ENCODE measurements at places on chromosomes 6 and 20. TPM values are rescaled to one million over a fixed set of nuclear protein-coding genes. Genes with fewer than 3 reads are reported as not detected.
A peak's percentile ranks its signal among the peaks of the same experiment; 100 is the strongest.

DNA sequence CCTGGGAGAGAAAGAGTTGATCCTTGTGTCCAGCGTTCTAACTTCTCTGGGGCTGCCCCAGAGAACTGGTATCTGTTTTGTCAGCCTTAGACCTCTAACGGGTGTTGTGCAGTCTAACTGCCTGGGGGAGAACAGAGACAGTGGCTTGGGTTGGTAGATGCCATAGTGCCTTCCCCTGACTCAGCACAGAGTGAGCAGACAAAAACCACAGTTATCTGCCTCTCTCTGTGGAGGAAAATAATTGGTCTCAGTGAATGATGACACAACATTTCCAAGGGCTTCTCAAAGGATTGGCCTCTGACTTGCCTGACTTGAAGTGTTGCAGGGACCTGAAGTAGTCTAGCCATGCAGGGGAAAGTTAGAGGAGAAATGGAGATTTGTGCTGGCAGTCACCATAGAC, 226.2 kb upstream of the MAN1A1 start:
- no peak for DNase-seq
- no peaks in the 10 kb centered on the region for H3K36me3 ChIP-seq
- H3K27ac ChIP-seq, result no peak overlapping the region
- no peak overlapping the region for H3K4me3 ChIP-seq
- no peaks in the 10 kb centered on the region for H3K4me1 ChIP-seq
- no peaks in the 10 kb centered on the region for H3K27me3 ChIP-seq

- peaks cover 57% of the 10 kb centered on the region for H3K4me1 ChIP-seq
- no peak for DNase-seq
- H3K4me3 ChIP-seq, result no peak overlapping the region
- no peaks in the 10 kb centered on the region for H3K27me3 ChIP-seq
These were observed 73.2 kb downstream of the ARID1B start for GRCh38 chr6:156850353-156850752.

DNA sequence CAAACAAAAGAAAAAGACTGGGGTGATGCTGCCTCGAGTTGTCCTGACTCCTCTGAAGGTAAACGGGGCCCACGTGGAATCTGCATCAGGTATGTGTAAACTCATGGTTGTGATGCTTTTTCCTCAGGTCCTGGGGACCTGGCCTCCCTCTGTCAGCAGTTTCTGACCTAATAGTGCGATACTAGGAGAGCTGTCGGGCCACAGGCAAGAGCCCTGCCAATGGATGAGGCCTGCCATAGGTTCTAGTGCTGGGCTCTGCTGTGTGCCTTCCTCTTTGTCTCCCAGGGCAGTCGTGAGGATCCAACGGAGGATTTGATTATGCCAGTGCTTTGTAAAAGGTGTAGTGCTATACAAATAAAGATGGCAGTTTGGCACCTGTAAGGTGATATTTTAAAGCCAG, 71.2 kb downstream of the ASXL1 start:
- H3K36me3 ChIP-seq, result peaks cover 54% of the 10 kb centered on the region
- H3K4me3 ChIP-seq, result no peak overlapping the region
- H3K27me3 ChIP-seq, result no peaks in the 10 kb centered on the region
- no peak for DNase-seq
- H3K27ac ChIP-seq, result no peak overlapping the region
- no peaks in the 10 kb centered on the region for H3K4me1 ChIP-seq

GRCh38 chr6:168385858-168386735, 54.9 kb upstream of the SMOC2 start:
- no peak overlapping the region for H3K4me3 ChIP-seq
- H3K27me3 ChIP-seq, result no peaks in the 10 kb centered on the region
- no peaks in the 10 kb centered on the region for H3K4me1 ChIP-seq
- no peak overlapping the region for H3K27ac ChIP-seq
- H3K36me3 ChIP-seq, result no peaks in the 10 kb centered on the region

Gene BANF2
- total RNA-seq, result not detected

- no peak overlapping the region for H3K27ac ChIP-seq
- no peaks in the 10 kb centered on the region for H3K27me3 ChIP-seq
- no peaks in the 10 kb centered on the region for H3K36me3 ChIP-seq
- no peaks in the 10 kb centered on the region for H3K4me1 ChIP-seq
- H3K4me3 ChIP-seq, result no peak overlapping the region
These were observed 11.5 kb downstream of the BPI start for GRCh38 chr20:38315290-38315966.

Gene GABRR1
- not detected for total RNA-seq

DNA sequence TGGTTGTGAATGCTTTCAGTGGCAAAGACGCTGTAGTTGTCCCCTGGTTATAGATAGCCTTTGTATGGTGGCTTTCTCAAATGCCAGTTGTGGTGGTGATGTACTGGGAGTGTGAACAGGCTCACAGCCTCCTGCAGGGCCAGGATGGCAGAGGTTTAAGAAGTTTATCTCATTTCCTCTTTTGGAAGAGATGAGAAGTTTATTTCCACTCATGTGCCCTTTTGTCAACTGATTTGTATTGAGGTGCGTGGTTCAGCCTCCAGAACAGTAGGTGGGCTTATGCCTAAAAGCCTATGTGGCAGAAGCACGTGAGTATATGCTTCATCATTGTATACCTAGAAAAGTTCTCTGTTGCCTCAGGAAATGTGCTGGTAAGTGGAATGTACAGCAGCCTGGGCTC, 13.7 kb upstream of the ZFP57 start:
- no peaks in the 10 kb centered on the region for H3K36me3 ChIP-seq
- no peaks in the 10 kb centered on the region for H3K4me1 ChIP-seq
- no peak for DNase-seq
- H3K4me3 ChIP-seq, result no peak overlapping the region

DNA sequence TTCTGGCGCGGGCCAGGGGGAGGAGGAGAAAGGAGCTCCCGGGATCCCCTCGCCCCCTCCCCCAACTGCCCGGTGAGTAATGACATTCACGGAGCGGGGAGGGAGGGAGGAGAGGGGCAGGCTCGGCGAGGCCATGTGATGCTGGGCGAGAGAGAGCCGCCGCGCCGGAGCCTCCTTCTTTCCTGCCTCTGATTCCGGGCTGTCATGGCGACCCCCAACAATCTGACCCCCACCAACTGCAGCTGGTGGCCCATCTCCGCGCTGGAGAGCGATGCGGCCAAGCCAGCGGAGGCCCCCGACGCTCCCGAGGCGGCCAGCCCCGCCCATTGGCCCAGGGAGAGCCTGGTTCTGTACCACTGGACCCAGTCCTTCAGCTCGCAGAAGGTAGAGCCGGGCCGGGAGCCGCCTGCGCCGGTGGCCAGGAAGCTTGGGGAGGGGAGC, at the start of gene GDAP1L1:
GDAP1L1 (plus strand) TSS at position 178 of the 441 bp plus-strand sequence; CDS start at position 205, 27 bp downstream.
- H3K27me3 ChIP-seq, result peaks cover 11% of the 10 kb centered on the region
- no peaks in the 10 kb centered on the region for H3K36me3 ChIP-seq
- no peaks in the 10 kb centered on the region for H3K4me1 ChIP-seq
- H3K27ac ChIP-seq, result no peak within 1 kb of the TSS
- DNase-seq, result no peak

DNA sequence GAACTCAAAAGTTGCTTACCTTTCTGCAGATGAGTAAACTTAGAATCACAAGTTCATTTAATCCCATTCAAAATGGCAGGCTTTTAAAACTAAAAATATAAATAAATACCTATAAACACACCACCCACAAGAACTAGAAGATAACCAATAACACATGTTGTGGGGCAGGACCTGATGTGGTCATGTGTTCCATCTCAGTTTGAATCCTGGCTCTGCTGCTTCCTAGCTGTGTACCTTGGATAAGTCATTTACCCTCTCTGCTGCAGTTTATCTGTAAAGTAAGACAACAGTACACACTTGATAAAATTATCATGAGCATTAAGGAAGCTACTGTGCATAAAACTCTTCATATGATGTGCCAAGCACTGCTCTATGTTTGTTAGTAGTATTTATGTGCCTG, 22.0 kb downstream of the TRIM27 start:
- no peak for DNase-seq
- no peak overlapping the region for H3K27ac ChIP-seq
- H3K4me3 ChIP-seq, result no peak overlapping the region
- H3K4me1 ChIP-seq, result peaks cover 7% of the 10 kb centered on the region

Gene SPATS1
- total RNA-seq, result not detected

Gene PLCB1
- 9.9 TPM for total RNA-seq

Gene MYLK2
- total RNA-seq, result 0.13 TPM

Gene PRKN
- 0.22 TPM for total RNA-seq

DNA sequence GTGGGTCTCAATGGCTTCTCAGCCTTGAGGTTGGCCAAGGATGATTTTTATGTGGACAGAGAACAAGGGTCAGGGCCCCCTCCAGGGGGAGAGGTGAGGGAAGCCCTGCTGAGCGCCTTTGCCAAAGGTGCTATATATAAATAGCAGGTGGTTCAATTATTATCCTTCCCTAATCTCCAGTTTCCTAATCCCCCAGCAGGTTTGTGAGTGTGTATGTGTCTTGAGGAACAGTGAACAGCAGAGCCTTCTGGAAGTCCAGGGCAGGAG, 3.2 kb upstream of the SIRPA start:
- no peaks in the 10 kb centered on the region for H3K4me1 ChIP-seq
- no peak overlapping the region for H3K27ac ChIP-seq
- DNase-seq, result no peak
- H3K4me3 ChIP-seq, result no peak overlapping the region
- H3K27me3 ChIP-seq, result peaks cover 13% of the 10 kb centered on the region

- H3K27ac ChIP-seq, result no peak overlapping the region
- no peaks in the 10 kb centered on the region for H3K36me3 ChIP-seq
- no peak overlapping the region for H3K4me3 ChIP-seq
- H3K4me1 ChIP-seq, result peaks cover 5% of the 10 kb centered on the region
- no peaks in the 10 kb centered on the region for H3K27me3 ChIP-seq
These were observed 312.7 kb upstream of the SGK1 start for GRCh38 chr6:134630508-134631121.

- no peaks in the 10 kb centered on the region for H3K36me3 ChIP-seq
- H3K4me1 ChIP-seq, result no peaks in the 10 kb centered on the region
- no peak overlapping the region for H3K4me3 ChIP-seq
- no peaks in the 10 kb centered on the region for H3K27me3 ChIP-seq
- no peak for DNase-seq
- no peak overlapping the region for H3K27ac ChIP-seq
These were observed 810.6 kb downstream of the EPHA7 start for GRCh38 chr6:92608751-92609150.

DNA sequence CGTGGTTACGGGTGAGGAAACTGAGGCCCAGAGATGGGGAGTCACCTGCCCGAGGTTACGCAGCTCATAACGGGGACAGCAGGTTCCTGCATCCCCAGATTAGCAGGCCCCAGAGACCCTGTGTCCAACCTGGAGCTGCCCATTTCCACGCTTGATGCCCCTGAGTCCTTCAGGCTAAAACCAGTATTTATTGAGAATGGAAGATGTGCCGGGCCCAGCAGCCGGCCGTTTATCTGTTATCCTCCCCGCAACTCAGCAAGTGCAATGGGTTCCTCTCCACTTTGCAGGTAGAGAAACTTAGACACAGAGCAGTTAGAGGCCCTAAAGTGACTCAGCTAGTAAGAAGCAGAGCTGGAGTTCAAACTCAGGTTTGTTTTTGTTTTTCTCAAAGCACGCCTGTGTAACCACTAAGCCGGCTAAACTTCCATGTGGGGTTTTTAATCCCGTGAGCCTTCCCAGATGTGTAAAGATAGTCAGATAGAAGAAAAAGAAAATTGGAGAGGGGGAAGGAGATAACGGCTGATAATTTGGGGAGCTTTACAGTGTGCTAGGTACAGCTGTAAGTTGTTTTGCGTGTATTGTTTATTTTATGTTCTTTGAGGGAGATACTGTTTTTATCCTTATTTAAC, 775 bp downstream of the PFDN4 start:
- H3K4me3 ChIP-seq, result peak overlapping the region; percentile 91
- no peaks in the 10 kb centered on the region for H3K27me3 ChIP-seq
- no peak for DNase-seq
- H3K36me3 ChIP-seq, result no peaks in the 10 kb centered on the region
- H3K4me1 ChIP-seq, result peaks cover 24% of the 10 kb centered on the region

Gene ARHGAP18
- total RNA-seq, result 6.5 TPM

- no peak overlapping the region for H3K4me3 ChIP-seq
- H3K27ac ChIP-seq, result no peak overlapping the region
- no peaks in the 10 kb centered on the region for H3K27me3 ChIP-seq
- no peaks in the 10 kb centered on the region for H3K36me3 ChIP-seq
- DNase-seq, result no peak
- H3K4me1 ChIP-seq, result peaks cover 10% of the 10 kb centered on the region
These were observed 74.6 kb downstream of the AIG1 start for GRCh38 chr6:143135325-143135724.

DNA sequence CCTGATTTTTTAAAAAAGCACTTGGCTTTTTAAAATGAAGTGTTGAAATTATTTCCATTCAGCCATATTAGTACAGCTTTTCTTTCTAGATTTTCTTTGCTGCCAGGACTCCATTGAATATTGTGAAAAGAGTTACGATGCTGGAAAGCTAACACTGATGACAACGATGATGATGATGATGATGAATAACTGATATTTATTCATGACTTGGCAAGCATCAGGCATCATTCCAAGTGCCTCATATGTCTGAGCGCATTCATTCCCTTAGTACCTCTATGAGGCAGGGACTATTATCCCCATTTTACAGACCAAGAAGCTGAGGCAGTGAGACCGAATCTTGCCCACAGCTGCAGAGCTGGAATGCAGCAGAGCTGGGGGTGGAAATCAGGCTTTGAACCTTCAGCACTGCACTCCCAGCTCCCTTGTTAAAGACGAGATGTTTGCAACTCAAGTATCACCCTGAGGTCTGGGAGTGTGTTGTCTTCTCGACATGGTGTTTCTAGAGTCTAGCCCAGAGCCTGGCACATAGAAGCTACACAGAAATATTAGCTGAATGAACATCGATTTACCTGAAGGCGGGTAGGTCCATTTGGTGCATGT, 85.5 kb upstream of the FRMD1 start:
- H3K36me3 ChIP-seq, result no peaks in the 10 kb centered on the region
- no peak overlapping the region for H3K4me3 ChIP-seq
- no peak overlapping the region for H3K27ac ChIP-seq
- no peaks in the 10 kb centered on the region for H3K27me3 ChIP-seq
- H3K4me1 ChIP-seq, result no peaks in the 10 kb centered on the region
- no peak for DNase-seq

Gene SLCO4A1
- total RNA-seq, result 44.9 TPM

Gene SLC22A3
- total RNA-seq, result not detected

Gene PAK5
- total RNA-seq, result not detected

DNA sequence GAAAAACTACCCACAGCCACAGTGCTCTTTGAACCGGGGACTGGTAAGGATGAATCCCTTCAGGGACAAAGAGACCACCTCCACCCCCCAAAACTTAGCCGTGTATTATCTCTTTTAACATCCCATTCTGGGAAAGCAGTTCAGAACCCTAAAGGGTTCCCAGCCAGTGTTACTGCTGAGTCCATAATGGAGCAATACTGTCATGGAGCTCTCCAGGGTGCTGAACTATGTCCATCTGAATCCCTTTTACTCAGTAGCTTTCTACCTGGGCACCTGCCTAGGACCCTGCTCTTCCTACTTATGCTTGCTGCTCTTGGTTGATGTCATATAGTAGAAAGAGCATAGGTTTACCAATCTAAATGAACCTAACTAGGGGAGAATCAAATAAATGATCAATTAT, 22.3 kb upstream of the SAYSD1 start:
- H3K4me1 ChIP-seq, result no peaks in the 10 kb centered on the region
- H3K27me3 ChIP-seq, result no peaks in the 10 kb centered on the region
- H3K27ac ChIP-seq, result no peak overlapping the region
- no peak overlapping the region for H3K4me3 ChIP-seq
- DNase-seq, result no peak

Gene RAMACL
- total RNA-seq, result 0.60 TPM

- peak overlapping the region; percentile 92 for H3K27ac ChIP-seq
- H3K4me1 ChIP-seq, result peaks cover 14% of the 10 kb centered on the region
- H3K4me3 ChIP-seq, result peak overlapping the region; percentile 87
- peak; percentile 99 for DNase-seq
These were observed 6.9 kb upstream of the MOG start for GRCh38 chr6:29649701-29650673.
